ENCODE measurements at places on chromosomes 7 and 10.
A peak's percentile ranks its signal among the peaks of the same experiment; 100 is the strongest.

- DNase-seq: no peak
These were observed 301.8 kb upstream of the ZWINT start for GRCh38 chr10:56662765-56663447.

GRCh38 chr7:74489997-74490945 is 36.6 kb downstream of the GTF2IRD1 start:
- DNase-seq: no peak

- peak; percentile 70 for DNase-seq
These were observed 11.6 kb downstream of the ABCA13 start for GRCh38 chr7:48182718-48183369.

DNA sequence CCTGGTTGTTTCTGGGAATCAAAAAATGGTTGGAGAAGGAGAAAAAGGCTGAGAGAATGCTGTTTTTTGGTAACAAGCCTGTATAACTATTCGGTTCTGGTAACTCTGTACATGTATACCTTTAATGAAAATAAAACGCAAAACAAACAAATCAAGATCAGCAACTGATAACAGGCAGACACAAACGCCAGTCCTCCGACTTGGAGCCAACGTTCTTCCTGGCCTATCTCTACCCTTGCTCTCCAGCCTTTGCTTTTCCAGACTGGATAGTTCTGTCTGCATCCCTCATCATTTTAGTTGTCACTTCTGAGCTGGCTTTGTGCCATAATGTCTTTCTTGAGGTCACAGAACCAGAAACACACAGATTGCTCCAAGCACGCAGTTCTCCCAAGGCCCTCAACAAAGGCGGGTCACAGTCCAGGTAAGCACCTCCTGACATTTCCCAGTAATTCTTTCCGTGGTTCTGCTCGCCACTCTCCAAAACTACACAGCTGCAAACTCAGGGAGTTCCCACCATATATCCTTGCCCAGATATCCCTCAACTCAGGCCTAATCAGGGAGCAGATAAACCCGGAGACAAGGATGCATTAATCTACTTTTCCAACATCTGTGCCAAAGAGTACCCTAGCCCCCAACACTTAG is 20.2 kb downstream of the HIP1 start:
- no peak for DNase-seq

DNA sequence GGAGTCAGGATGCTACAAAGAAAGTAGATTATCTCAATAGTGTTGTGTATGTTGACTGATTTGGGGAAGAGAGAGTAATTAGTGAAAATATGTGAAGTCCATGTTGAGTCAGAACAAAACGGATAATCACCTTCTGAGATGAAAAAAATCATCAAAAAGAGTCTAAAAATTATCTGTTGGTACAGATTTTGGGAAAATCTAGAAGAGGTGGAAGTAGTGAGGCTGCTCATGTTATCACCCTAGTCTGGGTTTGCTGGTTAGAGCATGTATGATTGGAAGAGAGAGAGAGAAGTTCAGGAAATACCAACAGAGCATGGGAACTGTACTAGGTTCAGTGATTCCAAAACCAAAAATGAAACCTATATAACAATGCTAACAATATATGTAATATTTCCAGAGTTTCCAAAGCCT is 12.3 kb downstream of the RPA3 start:
- DNase-seq: no peak

DNA sequence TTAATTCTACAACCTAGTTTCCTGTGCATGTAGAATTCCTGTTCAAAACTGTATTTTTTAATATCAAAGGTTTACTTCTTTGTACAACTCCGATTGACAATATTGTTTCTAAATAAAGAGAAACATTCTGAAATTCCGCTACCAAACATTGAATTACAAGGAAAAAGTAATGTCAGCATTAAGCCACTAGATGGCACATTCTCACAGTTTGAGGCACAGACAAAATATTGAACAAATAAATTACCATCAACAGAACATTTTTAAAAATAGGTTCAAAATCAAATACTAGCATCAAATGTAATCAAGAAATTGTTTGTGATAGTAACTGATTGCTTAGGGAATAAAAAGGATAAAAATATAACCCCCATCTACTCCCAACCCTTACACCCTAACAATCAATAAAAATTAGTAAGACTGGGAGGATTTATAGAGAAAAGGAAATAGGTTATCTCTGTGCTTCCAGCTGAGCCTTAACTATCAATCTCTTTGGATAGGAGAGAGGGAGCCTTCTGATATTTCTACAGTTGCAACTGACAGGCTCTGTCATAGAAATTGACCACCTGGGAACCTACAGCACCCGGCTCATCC is 86.6 kb upstream of the C7orf33 start:
- DNase-seq: peak; percentile 37

- no peak for DNase-seq
These were observed 119.4 kb upstream of the MEOX2 start for GRCh38 chr7:15805891-15806290.

- peak; percentile 50 for DNase-seq
These were observed 6.4 kb downstream of the NFKB2 start for GRCh38 chr10:102401735-102402511.

DNA sequence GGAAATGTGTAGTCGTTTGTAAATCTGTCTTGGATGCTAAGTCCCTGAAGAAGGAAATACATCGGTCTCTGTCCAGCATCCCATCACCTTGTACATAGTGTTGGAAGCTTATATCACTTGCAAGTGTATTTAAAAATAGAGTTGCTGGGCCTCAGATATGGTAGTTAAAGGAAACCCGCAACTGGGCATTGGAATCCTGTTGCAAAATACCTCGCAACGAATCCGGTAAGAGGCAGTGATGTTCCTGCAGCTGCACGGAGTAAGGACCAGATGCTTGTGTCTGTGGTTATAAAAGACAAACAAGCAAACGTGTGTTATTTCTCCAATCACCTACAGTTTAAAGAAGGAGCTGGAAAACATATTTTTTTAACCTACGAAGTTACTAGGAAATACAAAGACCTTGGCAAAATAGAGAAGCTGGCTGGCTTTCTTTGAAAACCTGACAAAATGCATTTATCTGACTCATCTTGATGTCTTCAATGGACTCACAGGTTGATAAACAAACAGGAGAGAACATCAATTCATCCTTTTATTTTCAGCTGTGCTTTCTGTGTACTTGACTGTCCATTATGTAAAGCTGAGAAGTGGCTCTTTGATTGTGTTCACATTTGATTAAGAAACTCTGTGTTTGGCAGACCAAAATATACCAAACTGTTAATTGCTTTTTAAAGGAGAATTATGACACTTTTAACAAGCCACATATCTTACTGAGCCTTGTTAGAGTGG is 326.4 kb downstream of the SFMBT2 start:
- DNase-seq: peak; percentile 33

DNA sequence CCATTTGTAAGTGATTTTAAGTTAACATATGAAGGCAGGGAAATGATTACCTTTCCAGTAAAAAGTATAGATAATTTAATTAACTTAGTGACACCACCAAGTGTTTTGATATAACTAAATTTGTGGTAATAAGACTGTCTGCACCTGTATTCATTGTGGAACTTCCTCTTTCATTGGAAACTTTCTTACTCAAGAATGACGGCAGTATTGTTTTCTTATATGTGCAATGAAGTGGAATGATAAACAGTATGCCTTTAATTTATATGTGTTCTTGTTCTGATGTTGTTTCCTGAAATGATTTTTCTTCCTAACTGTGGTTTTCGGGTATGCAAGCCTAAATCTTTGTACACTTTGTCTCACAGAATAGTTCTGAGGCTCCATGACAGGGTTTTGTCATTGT is 46.4 kb downstream of the CASD1 start:
- DNase-seq: no peak

DNA sequence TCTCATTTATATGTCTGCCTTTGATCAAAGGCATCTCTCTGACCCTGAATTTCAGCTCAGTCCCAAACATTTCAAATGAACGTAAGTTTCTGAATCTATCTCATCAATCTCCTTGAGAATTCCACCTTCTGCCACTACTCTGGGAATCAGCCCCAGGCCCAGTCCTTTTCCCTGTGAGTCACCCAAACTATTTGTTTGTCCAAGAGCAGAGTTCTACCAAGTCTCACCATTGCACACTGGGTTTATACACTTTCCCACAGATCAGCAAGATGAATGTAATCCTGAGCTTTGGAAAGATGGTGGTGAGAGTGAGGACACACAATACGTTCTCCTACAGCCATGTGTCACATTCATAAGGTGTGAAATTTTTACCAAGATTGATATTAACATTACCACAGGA is 251.3 kb upstream of the VWC2 start:
- DNase-seq: no peak

DNA sequence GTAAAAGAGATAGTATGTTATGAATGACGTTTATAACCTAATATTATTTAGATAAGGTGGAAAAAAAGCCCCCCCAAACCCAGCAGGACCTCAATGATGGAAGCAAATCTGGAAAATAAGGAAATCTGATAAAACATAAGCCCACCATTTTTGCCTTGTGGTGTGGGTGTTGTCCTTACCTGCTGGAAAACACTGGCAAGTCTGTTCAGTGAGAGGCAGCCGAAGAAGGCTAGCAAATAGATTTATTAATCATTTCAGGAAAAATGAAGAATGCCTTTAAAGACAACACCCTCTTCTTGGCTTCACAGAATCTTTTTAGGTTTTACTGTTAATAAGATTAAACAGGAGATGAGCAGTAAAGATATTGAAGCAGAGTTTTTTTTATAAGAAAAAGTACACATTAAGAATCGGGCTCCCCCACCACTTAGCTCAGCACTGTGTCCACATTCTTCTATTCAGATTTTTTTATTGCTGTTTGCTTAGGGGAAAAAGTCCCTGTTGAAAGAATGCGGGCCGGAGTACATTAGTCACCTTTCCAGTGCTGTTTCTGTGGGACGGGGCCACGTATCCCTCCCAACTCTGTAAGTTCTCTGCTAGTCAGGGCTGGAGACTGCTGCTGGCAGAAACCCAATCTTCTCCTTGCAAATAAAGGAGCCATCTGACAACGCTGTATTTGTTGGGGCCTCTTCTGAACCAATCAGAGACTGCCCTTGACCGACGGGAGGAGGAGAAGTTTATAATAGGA is 104.1 kb downstream of the EVX1 start:
- DNase-seq: peak; percentile 84

DNA sequence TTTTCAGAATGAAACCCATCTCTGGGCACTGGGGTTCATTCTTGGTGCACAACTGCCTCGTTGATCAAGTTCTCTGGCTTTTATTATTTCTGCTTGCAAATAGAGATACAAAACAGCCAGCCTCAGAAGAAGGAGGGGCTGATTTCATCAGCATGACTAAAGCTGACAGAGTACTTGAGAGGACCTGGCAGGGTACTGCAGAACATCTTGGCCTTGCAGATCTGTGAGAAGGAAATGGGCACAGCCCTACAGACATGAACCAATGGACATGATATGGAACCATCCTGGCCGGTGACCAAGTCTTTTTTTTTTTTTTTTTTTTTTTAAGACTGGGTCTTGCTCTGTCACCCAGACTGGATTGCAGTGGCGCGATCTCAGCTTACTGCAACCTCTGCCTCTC is 240.6 kb downstream of the VTI1A start:
- peak; percentile 64 for DNase-seq

- no peak for DNase-seq
These were observed 39.0 kb upstream of the RASGEF1A start for GRCh38 chr10:43305876-43306275.

DNA sequence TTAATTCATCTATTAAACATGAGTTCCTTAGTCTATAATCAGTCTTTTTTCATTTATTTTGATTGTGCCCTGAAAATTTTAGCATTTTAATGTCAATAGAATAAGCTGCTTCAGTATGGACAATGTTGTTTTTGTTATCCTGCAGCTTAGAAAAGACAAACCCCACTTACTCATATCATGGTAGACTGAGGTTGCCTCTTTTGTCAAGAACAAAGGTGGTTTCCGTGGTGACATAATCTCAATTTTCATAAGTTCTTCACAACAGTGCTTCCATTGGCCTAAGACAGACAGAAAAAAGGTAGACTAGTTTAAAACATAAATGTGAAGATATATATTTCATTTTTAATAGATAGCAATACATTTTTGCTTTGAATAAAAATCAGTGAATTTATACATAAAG is 69.1 kb downstream of the RTKN2 start:
- DNase-seq: no peak

GRCh38 chr7:33563651-33564050 is 341.7 kb upstream of the BMPER start:
- no peak for DNase-seq

- no peak for DNase-seq
These were observed 3.5 kb downstream of the TMEM273 start for GRCh38 chr10:49184642-49185111.

GRCh38 chr7:41892356-41893100 is 189.6 kb upstream of the INHBA start:
- DNase-seq: no peak

- DNase-seq: no peak
These were observed 35.7 kb upstream of the PLEKHA1 start for GRCh38 chr10:122338609-122339441.

DNA sequence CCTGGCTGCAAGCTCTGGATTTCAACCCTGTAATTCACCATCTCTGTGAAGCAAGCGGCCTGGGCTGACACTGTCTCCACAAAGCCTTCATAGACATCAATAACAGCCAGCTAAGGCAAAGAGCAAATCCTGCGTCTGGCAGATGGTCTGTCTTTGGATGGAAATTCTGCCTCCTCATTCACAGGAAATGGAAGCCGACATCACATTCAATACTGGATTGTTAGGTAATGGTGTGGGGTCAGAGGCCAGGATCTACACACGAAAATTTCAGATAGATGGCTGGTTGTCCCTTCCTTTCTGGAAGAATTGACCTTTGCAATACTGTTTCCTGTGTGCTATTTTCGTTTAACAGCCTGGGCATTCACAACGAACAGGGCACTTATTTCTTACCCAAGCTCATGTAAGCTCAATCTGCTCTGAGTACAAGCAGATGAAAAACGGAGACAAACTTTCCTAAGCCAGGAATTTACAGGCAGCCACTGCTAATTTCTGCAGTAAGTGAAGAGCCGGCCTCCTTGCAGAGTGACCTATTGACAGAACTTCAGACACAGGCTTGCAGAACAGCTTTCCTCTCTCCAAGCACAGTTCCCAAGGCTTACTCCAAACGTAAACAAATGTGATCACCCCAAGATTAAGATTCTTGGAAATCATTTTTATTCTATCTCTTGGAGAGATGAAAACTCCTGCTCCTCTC is 3.1 kb upstream of the ADAM12 start:
- DNase-seq: peak; percentile 41

- DNase-seq: peak; percentile 70
These were observed 46.8 kb downstream of the IPMK start for GRCh38 chr10:58220769-58221451.

GRCh38 chr10:74164716-74165529 is 13.9 kb downstream of the ADK start:
- DNase-seq: peak; percentile 28
